ENCODE measurements at places on chromosomes 1 and 21.

- DNase-seq: no peak
These were observed 46.1 kb downstream of the APP start for GRCh38 chr21:26124421-26124833.

DNA sequence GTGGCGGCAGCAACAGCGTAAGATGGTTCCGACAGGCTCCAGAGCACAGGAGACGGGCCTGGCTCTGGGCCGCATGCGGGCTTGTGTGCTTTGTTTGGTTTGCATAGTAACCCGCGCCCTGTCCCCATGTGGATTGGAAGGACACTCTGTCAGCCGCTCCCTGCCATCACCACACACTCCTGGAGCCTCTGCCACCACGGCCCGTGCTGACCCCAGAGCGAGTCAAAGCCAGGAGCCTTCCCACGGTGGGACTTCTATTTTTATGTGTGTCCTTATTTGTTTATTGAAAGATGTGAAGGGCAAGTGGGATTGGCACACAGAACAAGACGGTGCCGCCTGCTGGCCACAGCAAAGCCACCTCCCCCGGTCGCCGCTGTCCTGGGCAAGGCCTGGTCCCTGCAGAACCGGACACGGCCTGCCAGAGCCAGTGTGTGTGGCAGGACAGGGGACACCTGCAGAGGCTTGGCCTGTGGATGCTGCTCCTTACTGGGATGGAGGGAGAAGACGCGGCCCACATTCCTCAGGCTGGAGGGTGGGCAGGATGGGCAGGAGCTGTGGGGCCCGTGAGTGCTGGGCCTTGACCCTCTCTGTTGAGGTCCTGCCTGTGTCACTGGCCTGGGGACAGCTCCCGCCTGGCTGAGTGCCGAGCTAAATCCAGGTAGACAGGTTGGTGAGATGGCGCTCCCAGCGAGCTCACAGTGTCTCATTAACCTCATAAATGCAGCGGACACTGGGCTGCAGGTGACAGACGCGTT is 64.4 kb downstream of the AGPAT3 start:
- no peak for DNase-seq

GRCh38 chr1:25051906-25052305 is 121.8 kb upstream of the RUNX3 start:
- no peak for DNase-seq

DNA sequence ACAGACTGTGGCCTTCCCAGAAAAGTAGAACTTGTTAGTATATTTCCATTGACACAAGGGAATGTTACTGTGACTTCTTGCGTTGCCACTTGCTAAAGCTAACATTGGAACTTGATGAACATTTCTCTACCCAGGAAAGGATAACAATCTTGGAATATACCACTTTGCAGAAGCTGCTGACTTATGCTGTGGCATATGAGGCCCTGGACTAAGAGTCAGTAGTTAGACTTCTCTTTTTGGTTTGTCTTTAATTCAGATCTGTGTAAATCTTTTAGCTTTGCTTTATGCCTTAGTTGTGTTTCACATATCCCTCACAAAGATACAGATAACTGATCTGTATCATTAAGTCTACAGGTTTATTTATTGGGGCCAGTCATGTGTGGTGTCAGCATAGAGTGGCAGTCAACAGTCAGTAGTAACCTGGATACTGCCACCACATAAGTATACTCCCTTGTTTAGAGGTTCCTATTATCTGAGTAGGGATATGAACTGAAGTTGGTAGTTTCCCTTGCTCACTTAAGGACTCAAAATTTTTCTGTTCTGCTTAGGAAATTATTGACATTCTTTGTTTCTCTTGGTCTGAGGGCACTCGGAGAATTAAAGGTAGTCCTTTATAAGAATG is 14.7 kb downstream of the RNF2 start:
- no peak for DNase-seq

GRCh38 chr1:234970731-234971476 is 157.7 kb downstream of the TOMM20 start:
- no peak for DNase-seq

- DNase-seq: no peak
These were observed 7.4 kb upstream of the CELSR2 start for GRCh38 chr1:109241841-109242345.

GRCh38 chr1:175191659-175192058 is 917 bp downstream of the KIAA0040 start:
- DNase-seq: no peak

- no peak for DNase-seq
These were observed 30.6 kb downstream of the IARS2 start for GRCh38 chr1:220124542-220124941.

DNA sequence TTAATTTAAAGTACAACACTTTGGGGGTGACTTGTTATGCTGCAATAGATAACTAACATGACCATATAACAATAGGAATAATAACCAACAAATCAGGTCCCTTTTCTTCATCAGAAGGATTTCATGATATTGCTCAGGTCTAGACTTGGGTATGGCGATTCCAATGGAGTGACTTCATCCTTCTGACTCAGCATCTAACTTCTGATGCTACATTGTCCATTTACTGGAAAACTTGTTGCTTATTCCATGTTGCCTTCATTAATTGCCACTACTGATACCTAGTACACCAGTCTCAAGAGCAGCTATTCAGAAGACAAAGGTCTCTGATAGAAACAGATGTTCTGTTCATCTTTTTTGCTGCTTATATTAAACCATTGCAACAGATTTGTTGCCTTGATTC is 324.3 kb downstream of the TGFB2 start:
- no peak for DNase-seq

- no peak for DNase-seq
These were observed 300.8 kb downstream of the RRAGC start for GRCh38 chr1:38558500-38559445.

All from left renal pelvis (tissue), 4 donors.